ENCODE measurements at places on chromosomes 3 and 15. TPM values are rescaled to one million over a fixed set of nuclear protein-coding genes. Genes with fewer than 3 reads are reported as not detected.
A peak's percentile ranks its signal among the peaks of the same experiment; 100 is the strongest.

- DNase-seq: no peak
Observed at GRCh38 chr3:101992863-101993262, 143.5 kb downstream of the NFKBIZ start.

DNA sequence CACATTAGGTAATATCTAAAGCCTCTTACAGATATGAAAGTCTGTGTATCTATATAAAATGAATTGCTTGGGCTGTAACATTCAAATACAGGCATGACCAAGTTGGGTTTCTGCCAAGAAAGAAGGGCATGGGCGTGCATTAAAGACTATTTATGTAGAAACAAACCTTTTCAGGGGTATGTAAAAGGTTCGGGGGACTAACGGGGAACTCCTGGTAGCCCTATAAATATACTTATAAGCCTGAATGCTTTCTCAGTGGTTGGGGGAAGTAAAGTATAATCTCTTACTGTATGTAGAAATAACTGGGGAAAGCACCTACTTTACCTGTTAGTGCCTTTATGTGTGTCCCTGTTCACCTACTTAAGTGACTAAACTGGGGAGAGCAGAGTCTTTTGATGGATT, 154.5 kb upstream of the TBL1XR1 start:
- DNase-seq: peak; percentile 50

DNA sequence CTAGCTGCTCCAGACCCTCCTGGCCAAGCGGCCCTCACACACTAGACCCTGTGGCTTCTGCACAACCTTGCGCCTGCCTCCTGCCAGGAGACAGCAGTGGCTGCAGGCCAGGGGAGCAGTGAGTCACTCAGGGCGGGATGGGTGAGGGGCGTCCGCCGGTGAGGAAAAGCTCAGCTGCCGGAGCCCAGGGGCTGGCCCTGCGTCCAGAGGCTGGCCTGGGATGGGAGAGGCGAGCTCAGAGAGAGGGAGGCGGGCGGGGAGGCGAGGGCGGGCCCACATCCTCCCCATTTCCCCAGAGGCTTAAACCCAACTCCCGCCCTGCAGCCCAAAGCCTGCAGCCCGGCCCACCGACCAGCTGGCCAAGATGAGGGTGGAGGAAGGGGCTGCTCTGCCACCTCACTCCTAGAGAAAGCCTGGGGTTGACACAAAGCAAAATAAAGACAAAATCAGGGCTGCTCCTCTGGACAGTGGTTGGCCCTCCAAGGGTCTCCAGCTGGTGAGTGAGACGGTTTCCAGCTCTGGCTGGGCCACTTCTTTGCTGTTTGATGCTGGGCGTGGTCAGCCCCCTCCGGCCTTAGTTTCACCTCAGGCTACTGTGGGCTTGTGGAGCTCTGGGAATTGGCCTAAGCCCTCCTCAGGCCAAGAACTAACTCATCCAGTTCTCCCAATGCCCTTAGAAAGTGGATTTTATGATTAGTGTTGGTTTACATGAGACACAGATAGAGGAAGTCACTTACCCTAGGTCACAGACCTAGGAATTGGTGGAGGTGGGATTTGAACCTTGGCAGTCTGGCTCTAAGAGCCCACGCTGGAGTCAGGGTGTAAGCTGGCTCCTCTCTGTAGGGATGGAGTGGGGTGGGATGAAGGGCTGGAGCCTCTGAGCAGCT, 50.6 kb downstream of the IQSEC1 start:
- DNase-seq: peak; percentile 54

The GOLGA8S gene
- total RNA-seq: 0.09 TPM

The SMCO1 gene
- total RNA-seq: not detected

Measured in left colon (tissue), 2 donors.